ENCODE measurements at places on chromosomes 6 and 20.
A peak's percentile ranks its signal among the peaks of the same experiment; 100 is the strongest.

DNA sequence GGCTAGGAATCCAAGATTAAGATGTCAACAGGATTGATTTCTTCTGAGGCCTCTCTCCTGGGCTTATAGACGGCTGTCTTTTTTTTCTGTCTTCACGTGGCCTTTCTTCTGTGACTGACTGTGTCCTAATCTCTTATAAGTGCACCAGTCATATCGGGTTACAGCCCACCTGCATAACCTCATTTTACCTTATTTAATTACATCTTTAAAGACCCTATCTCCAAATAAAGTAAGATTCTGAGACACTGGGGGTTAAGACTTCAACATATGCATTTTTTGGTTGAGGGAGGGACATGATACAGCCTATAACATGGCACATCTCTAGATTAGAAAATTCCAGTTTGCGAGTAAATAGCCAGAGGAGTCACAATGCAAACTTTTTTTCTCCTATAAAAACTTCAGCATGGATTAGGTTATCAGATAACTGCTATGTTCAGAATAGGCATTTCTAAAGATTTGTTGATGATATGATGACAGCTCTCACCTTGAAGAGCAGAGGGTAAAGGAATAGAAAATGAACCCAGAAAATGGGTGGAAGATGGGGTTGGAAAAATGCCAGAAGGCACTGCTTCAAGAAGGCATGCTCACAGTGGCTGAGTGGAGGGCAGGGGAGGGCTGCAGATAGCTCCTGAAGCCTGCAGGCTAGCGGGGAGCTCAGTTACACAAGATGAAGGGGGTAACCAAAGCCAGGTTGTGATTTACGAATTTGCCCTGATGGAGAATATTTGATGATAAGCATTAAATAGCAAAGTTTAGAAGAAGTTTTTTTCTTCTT lies 8.7 kb upstream of the PDE7B start:
- no peak for DNase-seq

GRCh38 chr6:25058941-25059340 lies 123.2 kb upstream of the RIPOR2 start:
- DNase-seq, result no peak

DNA sequence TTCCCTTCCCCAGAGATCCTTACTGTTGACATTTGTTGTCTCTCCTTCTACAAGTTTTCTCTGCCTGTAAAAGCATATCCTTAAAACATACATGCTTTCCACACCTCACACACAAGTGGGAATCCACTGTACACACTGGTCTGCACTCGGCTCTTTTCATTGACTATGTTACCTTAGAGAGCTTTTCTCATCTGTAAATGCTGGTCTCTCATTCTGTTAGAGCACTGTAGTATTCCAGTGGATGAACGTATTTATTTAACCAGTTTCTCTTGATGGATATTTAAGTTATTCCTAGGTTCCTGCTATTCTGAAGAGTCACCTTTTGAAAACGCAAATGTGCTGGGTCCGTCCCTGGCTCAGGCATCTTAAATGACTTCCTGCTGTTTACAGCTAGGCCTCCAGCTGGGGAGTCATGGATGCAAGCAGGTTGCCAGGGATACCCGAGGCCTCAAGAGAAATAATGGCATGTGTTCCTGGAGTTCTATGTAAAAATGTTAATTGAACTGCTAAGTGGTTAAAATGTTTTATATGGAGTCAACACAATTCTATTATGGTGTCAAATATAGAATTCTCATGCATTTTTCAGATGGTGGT lies 61.1 kb upstream of the TGM3 start:
- DNase-seq, result no peak

DNA sequence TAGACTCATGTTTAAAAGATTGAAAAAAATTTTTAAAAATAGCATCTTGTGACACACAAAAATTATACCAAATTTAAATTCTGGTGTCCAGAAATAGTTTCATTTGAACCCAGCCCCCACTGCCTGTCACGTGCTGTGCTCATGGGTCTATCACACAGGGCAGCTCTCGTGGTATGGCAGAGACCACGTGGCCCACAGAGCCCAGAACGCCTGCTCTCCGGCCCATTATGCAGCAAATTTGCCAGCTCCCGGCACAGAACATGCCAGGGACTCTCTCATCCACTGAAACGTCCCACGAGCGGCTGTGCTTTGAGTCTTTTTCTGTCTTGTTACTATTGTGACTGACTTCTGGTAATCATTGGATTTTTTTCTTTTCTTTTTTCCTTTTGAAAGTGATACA lies 224.3 kb downstream of the TTLL2 start:
- no peak for DNase-seq

DNA sequence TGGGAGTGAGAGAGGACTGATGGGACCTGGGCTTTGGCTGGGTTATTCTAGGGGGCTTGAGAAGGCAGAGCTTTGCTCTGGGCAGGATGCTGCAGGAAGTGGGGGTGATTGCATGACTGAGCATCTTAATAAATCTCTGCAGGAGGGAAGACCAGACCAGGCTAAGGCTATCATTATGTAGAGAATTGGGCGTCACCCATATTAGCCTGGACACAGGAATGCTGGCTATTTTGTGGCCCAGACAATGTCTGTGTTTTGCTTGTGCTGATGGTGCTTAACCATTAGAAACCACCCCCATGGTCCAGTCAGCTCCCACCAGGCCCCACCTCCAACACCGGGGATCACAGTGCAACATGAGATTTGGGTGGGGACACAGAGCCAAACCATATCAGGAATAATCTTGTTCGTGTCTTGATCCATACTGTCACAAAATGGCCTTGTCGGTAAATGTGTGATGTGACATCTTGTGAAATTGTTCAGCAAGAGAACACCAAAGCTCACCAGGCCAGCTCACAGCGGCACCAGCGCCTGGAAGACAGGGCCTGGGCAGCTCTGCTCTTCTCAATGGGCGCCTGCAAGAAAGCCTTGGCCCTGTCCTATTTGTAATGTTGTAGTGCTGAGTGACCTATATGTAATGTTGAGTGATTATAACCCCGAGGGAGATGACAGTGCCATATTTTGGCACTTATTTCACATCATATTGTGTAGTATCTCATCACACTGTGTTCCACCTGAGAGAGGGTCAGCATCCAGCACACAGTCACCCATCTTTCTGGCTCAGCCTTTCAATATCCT lies 211.8 kb downstream of the QKI start:
- DNase-seq, result no peak

DNA sequence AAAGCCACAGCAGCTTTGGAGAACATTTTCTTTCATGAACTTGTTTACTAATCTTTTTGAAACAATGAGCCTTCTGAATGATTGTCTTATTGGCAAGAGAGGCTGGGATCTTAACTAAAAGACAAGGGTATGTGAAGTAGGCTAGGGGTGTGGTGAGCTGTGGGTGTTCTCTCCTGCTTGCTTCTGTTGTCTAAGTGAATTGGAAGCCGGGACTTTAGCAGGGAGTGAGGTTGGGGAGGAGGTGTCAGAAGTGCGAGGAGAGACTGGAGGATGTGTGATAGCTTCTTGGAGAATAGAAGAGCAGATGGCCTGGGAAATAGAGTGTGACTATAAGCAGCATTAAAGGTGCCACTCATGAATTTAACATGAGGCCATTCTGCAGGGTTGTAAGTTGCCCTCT lies 562.8 kb downstream of the UTRN start:
- DNase-seq, result no peak

GRCh38 chr6:46419576-46420002 lies 71.7 kb downstream of the RCAN2 start:
- DNase-seq, result peak; percentile 84

GRCh38 chr6:17729223-17730077 lies 22.7 kb upstream of the NUP153 start:
- no peak for DNase-seq

DNA sequence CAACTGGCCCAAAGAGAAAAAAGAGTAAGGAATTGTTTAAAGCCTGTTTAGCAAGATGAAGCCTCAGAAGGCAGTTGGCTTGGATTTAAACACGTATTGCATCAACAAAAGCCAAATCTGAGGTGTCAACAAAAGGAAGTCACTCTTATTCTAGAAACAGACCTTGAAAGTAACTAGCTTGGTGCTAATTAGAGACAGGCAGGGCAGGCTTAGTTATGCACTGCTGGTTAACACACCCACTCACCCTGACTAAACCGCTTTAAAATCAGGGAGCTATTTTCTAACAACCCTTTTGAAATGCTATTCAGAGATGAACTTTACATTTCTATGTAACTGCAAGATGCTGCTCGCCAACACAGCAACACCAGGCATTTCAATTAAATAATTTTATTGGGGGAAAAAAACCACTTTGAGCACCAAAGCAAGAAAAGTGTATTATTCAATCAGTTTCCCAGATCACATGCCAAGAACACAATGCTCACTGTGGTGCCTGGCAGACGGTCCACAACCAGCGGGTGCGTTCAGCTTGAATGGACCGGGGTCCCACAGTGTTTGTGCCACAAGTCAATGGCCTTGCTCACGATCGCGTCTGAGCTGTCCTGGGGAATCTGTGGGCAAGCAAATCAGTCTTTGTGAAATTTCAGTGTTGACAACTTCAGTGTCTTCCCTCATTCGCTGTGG lies 23.6 kb downstream of the TBC1D7 start:
- no peak for DNase-seq

DNA sequence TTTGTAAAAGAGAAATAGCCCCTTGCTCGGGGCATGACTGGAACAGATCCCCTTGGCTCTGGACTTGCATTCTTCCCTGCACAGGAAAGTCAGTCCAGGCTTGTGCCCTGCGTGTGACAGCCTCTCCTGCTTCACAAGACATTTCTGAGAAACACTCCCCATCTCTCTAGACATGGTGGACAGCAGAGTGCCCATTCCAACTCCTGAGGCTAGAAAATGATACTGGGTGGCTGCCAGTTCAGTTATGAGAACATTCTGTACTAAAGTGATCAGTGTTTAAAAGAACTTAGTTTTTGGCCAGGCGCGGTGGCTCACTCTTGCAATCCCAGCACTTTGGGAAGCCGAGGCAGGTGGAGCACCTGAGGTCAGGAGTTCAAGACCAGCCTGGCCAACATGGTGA lies 41.3 kb downstream of the TGM3 start:
- DNase-seq, result no peak

GRCh38 chr6:156996265-156996664 lies 219.1 kb downstream of the ARID1B start:
- DNase-seq, result no peak

DNA sequence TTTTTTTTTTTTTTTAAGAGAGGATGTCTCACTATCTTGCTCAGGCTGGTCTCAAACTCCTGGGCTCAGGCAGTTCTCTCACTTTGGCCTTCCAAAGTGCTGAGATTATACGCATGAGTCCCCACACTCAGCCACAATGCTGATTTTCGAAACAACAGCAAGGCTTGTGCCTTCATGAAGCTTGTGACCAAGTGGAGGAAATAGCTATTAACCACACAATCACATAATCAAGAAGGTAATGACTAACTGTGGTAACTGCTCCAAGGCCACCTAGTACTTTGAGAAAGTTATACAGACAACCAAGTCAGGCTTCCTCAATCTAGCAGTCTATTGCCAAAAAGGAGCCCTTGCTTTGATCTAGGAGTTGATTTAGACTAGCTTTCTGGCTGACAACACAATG lies 46.3 kb downstream of the SOD2 start:
- peak; percentile 38 for DNase-seq

GRCh38 chr20:53186635-53187034 lies 214.5 kb downstream of the TSHZ2 start:
- DNase-seq, result peak; percentile 73

GRCh38 chr20:13331536-13331935 lies 110.5 kb downstream of the ISM1 start:
- DNase-seq, result no peak

DNA sequence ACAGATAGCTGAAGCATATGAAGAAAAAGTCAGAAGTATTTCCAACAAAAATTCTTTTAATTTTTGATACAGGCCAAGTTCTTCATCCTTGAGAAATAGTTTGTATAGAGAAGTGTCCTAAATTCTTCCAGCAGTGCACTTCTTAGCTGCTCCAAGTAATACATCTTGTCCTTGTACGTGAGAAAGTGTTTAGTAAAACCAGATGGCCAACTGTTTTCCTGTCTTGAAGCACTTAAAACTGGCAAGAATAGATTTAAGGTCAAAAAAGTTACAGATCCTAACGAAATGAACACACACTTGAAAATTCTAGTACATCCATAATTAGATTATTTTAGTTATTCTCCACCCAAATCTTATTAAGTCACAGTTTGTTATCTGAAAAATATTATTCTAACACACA lies 52.2 kb upstream of the HSF2 start:
- DNase-seq, result no peak

All from kidney (tissue), 22 donors.